Vagina (tissue), 2 donors: ENCODE measurements at places on chromosomes 2 and 18. TPM values are rescaled to one million over a fixed set of nuclear protein-coding genes. Genes with fewer than 3 reads are reported as not detected.
A peak's percentile ranks its signal among the peaks of the same experiment; 100 is the strongest.

NLRC4 gene
- total RNA-seq: 0.74 TPM

PRSS56 gene
- total RNA-seq: not detected

SCYGR4 gene
- not detected for total RNA-seq

BCL2 gene
- total RNA-seq: 18.7 TPM

RBMS1 gene
- 93.3 TPM for total RNA-seq

SERPINB10 gene
- total RNA-seq: 0.98 TPM

- H3K36me3 ChIP-seq: no peaks in the 10 kb centered on the region
- no peaks in the 10 kb centered on the region for H3K4me1 ChIP-seq
- H3K4me3 ChIP-seq: no peak overlapping the region
- H3K27ac ChIP-seq: no peak overlapping the region
- no peaks in the 10 kb centered on the region for H3K27me3 ChIP-seq
- no peak for DNase-seq
Measured at GRCh38 chr18:5155218-5155906, 41.7 kb downstream of the AKAIN1 start.

DNA sequence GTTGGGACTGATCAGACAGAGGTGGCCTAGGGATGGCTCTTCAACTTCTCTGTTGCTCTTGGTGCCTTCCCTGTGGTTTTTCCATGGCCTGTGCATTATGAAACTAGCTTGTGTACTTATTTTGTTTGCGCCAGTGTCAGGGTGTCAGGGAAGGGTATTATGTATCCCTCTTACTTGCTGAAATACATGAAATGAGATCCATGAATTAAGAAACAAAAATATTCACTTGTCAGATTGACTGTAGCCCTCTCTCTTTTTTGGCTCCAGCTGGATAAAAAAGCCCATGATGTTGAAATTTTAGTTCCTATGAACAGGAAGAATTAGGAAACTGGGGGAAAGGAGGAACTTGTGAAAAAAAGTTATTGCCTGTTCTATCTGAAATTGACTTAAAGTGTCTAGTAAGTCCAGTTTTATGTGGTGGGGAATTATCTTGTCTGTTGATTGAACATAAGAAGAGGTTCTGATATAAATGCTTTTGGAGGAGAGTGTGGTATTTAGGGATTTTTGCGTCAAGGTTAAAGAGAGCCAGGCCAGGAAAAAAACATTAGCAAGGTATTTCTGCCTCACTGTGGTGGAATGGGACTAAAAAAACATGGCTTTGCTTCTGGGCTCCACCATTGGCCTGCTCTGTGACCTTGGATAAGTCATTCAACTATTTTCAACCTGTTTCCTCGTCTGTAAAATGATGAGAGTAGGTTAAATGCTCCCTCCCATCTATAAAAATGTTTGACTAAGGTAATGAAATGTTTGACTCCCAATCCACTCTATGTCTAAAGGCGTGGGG, 12.0 kb downstream of the UGP2 start:
- peaks cover 66% of the 10 kb centered on the region for H3K4me1 ChIP-seq
- no peak overlapping the region for H3K4me3 ChIP-seq
- no peak for DNase-seq
- no peak overlapping the region for H3K27ac ChIP-seq

DNA sequence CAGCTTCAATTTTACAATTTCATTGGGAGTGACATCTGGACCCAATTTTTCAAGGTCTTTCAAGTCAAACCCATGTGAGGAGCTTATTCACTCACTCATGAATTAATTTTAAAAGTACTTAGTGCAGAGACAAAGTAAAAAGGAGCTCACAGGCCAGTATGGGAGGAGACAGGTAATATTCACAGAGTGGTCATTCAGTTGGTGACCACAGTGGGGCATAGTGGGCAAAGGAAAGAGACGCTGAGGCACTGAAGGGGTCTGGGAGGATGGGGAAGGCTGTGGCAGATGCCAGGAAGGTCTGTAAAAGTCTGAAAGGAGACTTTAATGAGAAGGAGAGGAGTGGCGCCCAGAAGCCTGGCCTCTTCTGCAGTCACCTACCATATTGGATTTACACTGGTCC, 76.0 kb downstream of the CD8B2 start:
- no peaks in the 10 kb centered on the region for H3K36me3 ChIP-seq
- peaks cover 46% of the 10 kb centered on the region for H3K4me1 ChIP-seq
- H3K27ac ChIP-seq: peak overlapping the region; percentile 40

DNA sequence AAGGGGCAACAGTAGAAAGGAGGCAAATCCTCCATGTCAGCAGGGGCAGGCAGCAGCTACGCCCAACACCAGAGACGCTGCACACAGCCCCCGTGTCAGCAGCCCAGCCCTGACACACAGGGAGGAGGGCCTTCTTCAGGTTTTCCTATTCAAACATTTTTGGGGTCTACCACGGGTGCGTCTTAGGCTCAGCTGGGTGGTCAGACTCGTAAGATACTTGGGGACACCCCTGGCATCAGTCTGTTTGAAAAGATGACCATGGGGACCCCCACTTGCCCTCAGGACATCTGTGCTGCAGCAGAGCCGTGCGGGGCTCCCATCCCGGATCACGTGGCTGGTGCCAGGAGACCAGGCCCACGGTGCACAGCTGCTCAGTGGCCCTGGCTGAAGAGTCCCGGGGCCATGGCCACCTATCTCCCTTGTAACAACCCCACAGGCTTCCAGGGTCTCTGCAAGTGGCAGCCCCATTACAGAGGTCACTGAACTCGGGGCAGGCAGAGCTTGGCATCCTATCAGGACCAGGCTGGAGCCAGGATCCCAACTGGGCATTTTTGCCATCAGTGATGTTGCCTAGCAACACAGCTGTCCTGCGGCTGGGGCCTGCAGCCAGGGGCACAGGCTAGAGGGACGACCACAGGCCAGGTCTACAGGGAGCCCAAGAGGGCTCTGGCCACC, 82.5 kb downstream of the EDAR start:
- no peak overlapping the region for H3K4me3 ChIP-seq
- no peaks in the 10 kb centered on the region for H3K4me1 ChIP-seq
- DNase-seq: peak; percentile 89
- no peak overlapping the region for H3K27ac ChIP-seq

DNA sequence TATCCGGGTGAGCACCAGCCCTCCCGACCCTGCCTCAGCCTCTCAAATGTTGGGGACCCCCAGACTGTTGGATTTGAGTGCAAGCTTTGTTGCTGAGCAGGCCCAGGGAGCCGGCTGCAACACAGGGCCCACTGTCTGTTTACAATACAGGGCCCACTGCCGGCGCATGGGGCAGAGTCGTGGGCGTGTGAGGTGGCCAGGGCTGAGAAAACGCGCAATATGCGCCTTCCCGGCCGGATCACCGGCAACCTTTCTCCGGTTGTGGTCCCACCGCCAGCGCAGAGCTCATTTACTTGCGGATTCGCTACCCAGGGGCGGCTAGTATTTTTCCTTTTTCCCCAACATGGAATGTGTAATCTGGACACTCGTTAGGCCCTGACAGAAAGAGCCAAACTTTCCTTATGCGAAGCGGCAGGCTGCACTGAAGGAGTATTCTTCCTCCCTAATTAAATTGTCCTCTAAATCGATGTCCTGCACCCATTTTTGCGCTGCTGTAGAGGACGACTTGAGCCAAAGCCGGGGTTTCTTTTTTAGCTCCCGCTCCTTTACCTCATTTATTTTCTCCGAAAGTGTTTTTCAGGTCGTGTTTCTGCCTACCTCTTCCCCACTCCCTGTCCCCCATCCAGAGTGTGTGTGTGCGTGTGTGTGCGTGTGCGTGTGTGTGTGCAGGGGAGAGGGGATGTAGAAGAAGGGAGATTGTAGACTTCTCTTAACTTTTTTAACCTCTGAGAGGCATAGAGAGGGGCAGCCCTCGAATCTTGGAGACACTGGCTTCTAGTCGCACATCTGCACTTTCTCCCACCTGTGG, 2.7 kb downstream of the OTX1 start:
- no peak overlapping the region for H3K4me3 ChIP-seq
- no peak for DNase-seq
- peaks cover 8% of the 10 kb centered on the region for H3K27me3 ChIP-seq
- no peak overlapping the region for H3K27ac ChIP-seq
- peaks cover 72% of the 10 kb centered on the region for H3K4me1 ChIP-seq
